Activated T-helper 1 cell treated with Interleukin-2 at 50 U/mL for 16 hours (primary cell): ENCODE measurements at places on chromosomes 2 and 18.

DNA sequence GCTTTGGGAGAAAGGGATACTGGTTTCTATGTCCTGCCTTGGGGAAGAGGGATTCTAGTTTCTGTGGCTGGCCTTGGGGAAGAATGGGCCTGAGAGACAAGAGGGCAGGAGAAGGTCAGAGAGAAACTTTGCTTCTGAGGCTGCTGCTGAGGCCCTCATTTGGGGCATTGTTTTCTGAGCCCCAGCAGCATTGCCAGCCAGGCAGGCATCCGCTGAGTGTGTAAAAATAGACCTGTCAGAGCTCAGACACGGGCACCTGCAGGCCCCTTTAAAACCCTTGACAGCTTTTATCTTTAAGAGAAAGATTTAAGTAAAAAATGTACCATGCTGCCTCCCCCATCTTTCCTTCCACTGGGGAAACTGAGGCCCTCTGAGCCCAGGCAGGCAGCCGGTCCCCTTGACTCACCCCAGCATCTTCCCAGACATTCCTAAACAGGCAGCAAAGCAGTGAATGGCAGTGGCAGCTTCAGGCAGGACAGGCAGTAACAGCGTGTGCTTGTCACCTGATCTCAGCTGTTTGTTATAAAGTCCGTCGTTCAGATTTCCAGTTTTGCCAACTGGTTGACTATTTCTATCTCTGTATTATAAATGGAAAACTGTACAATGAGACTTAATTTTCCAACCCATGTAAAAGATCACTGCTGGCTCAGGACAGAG lies 27.6 kb downstream of the MLPH start:
- no peak for DNase-seq

DNA sequence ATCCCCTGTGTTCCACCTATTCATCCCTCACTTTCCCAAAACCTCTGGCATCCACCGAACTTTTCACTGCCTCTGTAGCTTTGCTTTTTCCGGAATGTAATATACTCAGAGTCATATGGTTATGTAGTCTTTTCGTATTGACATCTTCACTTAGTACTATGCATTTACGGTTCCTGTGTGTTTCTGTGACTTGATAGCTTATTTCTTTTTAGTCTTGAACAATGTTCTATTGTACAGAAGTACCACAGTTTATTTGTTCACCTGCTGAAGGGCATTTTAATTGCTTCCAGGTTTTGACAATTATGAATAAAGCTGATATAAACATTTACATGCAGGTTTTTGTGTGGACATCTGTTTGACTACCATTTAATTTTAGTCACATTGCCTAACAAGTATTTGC lies 154.7 kb upstream of the DOK6 start:
- DNase-seq = no peak

GRCh38 chr18:79519751-79520477 lies 124.2 kb downstream of the NFATC1 start:
- DNase-seq = peak; percentile 33

- DNase-seq = no peak
These were observed 72.8 kb downstream of the LPIN1 start for GRCh38 chr2:11819235-11819729.

DNA sequence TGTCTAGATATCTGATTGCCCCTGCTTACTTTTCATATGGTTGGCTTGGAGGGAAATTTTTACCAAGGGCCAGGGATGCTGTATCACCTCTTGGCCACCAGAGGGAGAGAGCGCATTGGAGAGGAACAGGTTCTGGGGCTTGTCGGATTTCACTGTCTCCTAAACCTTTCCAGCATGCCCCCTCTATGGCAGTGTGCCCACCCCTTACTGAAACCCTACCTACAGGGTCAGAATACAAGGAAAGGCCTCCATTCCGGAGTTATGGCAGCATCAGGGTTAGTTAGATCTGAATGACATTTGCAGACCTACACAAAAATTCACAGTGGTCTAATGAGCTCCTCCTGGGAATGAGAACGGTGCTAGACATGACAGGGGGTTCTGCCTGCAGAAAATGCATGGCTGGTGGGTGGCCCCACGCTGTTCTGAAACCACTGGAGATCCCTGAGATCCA lies 5.8 kb downstream of the SLC14A2 start:
- DNase-seq = peak; percentile 3

DNA sequence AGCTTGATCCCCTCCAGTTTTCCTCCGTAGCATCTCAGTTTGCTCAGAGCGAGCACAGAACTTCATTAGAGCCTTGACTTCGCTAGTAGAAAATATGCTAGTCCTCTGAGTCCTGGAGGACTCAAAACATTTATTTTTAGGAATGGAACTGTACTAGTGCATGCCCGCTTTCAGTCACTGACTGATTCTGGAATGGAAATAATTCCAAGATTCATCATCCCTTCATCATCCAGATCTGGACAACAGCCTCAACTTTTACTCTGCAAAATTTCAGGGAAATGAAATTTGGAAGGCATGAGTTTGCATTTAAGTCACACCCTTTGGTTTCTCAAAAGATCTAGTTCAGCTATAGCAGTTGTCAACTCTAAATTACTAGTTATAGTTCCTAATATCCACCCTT lies 304.6 kb downstream of the XIRP2 start:
- no peak for DNase-seq

DNA sequence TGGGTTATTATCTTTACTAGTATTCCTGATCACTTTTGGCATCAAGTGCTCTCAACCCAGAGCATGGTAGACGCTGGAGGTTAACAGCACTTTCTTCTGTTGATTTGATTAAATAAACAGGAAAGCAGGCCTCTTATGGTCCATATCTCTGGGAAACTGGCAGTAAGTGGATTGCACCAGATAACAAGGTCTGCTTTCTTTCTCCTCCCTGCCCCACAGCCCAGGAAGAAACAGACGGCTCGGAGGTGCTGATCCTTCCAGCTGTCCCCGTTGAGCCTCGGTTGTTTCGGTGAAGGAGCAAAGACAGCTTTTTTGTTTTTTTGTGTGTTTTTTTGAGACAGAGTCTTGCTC lies 100.8 kb upstream of the KCTD1 start:
- DNase-seq = no peak

DNA sequence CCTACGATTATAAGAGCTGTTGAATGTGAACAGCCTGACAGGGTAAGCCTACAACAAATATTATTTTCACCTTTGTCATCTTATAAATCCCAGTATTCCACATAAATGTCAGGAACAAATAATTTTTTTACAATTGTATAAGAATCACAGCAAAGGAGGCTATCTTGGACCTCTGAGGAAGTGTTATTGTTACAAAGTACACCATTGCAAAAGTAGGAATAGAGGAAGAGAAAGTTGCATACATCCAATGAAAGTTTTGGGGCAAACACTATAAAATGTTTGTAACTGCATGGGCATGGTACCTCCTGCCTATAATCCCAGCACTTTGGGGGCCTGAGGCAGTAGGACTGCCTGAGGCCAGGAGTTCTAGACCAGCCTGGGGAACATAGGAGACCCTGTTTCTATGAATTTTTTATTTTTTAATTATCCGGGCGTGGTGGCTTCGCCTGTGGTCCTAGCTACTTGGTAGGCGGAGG lies 715 bp upstream of the MEMO1 start:
- DNase-seq = no peak

DNA sequence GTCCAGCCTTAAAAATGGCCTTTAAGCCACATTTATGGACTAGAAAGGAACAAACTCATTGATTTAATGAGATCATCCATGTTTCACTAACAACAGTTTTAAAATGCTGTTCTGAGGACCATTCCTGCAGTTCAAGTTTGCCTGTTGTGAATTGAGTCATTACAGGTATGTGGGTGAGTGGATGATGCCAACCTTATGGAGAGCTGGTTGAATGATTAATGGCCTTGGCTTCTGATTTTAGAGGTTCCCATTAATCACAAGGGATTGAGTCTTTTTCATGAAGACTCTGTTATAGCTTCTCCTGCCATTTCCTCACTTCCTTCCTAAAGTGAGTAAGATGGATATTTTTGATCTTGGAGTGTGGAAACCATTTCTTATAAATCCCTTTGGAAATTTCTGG lies 459.8 kb upstream of the SLC14A2 start:
- DNase-seq = no peak

- no peak for DNase-seq
These were observed 72.2 kb downstream of the DSC3 start for GRCh38 chr18:30970196-30970816.

GRCh38 chr18:50721006-50721405 lies 98.8 kb downstream of the MRO start:
- DNase-seq = no peak

GRCh38 chr2:217617616-217618022 lies 385.2 kb downstream of the TNS1 start:
- no peak for DNase-seq

GRCh38 chr2:63189026-63189425 lies 138.4 kb downstream of the OTX1 start:
- no peak for DNase-seq

DNA sequence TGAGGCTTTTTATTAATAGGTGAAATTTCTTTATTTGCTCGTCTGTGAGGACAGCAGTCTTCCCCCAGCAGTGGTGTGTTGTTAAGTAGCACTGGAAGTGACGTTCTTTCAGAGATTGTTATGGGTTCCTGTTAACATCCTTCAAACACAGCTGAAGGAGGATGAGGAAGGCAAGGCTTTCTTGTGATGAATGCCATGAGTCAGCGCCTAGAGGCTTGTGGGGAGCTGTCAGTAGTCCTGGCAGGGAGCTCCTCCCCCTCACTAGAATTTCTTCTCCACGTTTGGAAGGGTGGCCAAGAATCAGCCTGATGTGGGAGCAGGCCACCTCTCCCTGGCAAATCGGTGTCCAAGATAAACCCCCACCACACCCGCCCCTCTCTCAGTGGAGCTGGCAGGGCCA lies 113.2 kb downstream of the ARHGEF4 start:
- DNase-seq = no peak

DNA sequence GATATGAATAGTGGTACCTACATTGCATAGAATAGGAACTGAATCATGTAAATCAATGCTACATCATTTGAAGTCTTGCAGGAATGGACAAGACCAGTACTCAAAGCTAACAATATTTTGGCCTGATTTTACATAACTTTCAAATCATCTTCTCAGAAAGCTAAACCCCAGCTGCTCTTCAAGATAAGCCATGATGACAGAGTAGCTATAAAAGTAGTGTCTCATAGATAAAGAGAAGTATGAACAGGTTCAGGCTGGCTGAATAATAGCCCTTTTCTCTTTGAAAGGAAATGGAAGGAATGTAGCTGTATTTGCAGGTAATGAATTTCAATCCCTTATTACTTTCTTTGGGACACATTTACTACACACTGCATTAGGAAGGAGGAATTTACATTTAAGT lies 28.2 kb downstream of the TSPYL6 start:
- no peak for DNase-seq

DNA sequence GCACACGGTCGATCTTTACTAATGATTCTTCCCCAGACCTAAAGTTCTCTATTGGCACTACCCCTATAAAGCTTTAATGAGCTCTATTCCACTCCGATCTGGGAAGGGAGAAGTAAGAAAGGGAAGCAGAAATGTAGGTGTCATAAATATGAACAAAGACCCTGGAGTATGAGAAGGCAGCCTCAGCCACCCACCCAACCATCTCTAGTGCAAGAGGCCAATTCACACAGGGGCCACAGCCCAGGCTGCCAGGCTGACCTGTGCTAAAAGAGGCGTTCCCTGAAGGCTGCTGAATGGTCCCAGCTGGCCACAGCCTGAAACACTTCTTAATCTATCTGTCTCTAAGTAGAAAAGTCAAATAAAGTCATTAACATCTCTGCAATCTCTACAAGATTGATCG lies 60.1 kb upstream of the ACTR3 start:
- DNase-seq = no peak

DNA sequence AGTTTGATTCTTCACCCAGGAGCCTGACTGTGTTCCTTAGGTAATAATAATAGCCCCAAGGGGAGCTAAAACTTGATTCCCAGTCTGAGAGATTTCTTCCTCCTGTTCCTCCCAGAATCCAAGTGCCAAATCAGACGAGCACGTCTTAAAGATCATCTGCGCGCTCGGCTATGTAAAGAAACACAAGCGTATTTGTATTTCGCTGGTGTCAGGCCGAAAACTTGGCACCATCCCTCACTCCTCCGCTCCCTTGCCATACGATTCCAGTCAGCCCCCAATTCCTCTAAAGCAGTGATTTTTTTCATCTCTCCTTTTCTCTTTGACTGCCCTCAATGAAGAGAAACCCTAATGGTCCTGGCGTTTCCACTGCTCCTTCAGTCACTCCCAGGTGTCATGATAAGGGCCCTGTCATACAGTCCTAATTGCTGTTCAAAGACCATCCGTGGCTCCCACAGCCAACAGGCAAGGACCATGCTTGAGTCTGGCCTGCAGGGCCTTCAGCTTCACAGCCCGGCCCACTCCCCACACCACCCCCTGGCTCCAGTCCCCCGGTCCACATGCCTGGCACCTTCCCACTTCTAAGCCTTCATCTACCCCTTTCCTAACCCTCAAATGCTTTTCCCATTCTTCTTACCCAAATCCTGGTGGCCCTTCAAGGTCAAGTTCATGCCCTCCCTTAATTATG lies 130.8 kb upstream of the ID2 start:
- no peak for DNase-seq

DNA sequence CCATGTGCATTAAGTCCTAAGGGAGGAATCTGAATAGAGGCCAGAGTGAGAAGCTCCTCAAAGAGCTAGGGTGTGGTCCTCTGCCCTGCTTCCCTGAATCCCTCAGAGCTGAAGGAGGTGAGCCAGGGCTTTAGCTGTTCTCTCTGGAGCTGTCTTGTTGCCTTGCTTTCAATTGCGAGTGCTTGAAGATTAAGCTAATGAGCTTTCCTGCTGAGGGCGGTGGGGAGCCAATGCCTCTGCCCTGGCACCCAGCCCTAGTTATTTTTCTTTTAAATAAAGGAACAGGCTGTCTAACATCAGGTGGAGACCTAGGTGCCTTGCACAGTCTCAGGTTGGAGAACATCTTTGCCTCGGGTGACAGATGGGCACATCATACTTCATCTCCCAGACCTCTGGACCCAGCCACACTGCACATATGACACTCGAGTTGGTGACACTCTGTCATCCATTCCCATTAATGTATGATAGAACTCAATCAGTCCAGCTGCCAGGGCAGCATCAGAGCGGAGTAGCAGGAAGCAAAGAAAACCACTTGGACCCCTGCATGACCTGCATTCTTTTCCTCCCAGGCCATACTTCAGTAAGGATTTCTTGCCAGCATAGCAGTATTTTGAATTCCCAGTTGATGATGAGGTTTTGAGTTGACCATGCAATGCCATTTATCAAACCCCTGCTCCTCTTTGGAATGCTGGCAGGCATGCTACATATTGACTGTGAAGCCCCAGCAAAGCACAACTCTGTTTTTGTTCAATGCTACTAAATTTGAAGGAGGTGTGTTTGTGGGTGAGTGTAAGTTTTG lies 292.7 kb downstream of the RNF144A start:
- no peak for DNase-seq

GRCh38 chr2:224757934-224758548 lies 41.9 kb upstream of the CCDC195 start:
- no peak for DNase-seq
